CD14-positive monocyte (primary cell): ENCODE measurements at places on chromosomes 1 and 21.

- DNase-seq, result no peak
These were observed 1.2 kb upstream of the RWDD3 start for GRCh38 chr1:95232646-95233318.

- no peak for DNase-seq
These were observed 33.9 kb downstream of the FAAP20 start for GRCh38 chr1:2160451-2161300.

- DNase-seq, result no peak
These were observed 3.0 kb downstream of the TMPRSS3 start for GRCh38 chr21:42392731-42393442.

DNA sequence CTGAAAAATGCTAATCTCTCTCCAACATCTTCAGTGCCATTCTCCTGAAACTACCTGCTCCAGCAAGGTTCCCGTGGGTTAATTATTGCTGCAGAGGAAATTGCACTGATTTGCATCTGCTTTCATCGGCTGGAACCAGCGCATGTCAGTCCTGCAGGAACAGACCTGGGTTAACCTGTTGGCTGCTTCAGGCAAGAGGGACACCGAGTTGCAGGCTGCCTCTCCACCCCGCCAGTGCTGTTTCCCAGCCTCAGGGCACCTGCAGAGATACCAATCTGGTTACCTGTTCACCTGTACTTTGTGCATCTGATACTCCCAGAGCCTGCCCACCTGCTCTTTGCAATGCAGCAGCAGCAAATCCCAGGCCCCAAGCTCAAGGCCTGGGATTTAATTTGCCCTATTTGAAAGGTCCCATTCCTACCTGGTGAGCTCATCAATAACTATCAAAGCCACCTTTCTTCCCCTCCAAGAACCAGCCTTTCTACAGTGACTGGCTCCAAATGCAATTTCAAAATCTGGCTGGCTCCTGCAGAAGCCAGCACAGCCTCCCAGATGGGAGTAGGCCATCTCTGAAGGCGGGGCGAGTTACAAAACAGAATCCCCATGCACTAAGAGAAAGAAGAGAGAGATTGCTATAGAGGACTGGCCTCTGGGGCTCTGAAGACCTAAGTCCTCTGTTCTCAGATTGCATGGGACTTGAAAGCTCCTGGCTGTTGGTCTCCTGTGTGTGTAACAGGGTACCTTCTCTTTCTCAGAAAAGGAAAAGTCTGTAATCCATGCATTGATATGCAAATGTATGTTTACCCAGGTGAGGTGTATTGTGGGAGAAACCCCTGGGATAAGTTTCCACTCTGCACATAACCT lies 67.8 kb downstream of the TOMM20 start:
- DNase-seq, result no peak

- no peak for DNase-seq
These were observed 317.0 kb downstream of the BARHL2 start for GRCh38 chr1:90400131-90400530.

- DNase-seq, result no peak
These were observed 170.8 kb downstream of the ATG4C start for GRCh38 chr1:62954758-62955157.

GRCh38 chr1:35539824-35540261 lies 17.4 kb downstream of the KIAA0319L start:
- peak; percentile 38 for DNase-seq

- DNase-seq, result no peak
These were observed 43.2 kb upstream of the CD34 start for GRCh38 chr1:207954104-207954503.

GRCh38 chr1:229869240-229869639 lies 197.8 kb upstream of the GALNT2 start:
- no peak for DNase-seq

GRCh38 chr1:244200596-244200995 lies 149.5 kb downstream of the ZBTB18 start:
- no peak for DNase-seq

DNA sequence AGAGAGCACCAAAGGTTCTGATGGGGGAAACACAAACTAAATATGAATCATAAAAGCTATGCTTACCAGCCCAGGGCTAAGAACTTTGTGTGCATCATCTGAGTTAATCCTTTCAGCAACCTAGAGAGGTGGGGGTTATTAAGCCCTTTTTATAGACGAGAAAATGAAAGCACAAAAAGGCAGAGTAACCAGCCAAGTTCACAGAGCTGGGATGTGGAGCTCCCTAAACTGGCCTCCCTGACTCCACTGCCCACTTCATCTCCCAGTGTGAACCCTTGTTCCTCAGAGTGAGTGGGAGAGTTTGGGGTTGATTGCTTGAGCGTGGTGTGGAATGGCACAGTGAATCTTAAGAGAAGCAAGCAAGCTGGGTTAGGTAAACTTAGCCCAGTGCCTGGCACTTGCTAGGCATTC lies 10.8 kb upstream of the BCAR3 start:
- DNase-seq, result no peak

DNA sequence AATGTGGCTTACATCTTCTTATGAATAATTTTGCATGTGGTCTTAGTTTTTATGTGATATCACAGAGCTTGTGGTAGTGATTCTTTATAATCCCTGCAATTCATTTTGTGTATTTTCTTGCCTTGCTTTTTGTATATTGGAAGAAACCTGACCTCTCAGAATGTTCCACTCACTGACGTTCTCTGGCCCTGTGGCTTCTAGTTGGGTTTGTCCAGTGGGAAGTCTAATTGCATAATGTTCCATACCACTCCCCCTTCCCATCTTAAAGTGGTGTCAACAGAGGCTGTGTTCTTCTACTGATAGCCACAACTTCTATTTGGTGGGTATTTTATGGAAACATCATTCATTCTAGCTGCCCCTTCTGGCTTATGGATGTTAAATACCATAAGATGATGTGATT lies 225.3 kb downstream of the BACH1 start:
- no peak for DNase-seq

- DNase-seq, result peak; percentile 91
These were observed 8.5 kb downstream of the SH3BGRL3 start for GRCh38 chr1:26288311-26288941.

DNA sequence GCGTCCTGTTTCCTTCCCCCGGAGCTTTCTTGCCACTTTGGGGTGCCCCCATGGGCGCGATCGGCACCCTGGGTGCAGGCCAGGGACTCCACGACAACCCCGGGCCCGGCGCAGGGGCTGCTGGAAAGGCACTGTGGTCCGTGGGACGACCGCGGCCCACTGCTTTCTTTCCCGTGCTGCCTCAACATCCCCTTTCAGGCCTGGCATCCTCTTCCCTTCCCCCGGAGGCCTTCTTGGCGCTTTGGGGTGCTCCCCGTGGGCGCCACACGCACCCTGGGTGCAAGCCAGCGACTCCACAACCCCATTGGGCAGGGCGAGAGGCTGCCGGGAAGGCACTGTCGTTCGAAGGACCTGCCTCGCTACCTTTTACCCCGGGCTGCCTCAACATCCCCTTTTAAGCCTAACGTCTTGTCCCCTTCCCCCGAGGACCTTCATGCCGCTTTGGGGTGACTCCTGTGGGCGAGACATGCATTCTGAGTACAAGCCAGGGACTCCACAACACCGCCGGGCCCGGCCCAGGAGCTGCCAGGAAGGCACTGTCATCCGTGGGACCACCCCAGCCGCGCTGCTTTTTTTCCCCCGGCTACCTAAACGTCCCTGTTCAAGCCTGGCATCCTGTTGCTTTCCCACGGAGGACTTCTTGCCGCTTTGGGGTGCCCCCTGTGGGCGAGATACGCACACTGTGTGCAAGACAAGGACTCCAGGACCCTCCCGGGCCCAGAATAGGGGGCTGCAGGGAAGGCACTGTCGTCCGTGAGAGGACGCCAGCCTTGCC lies 137.8 kb downstream of the LIPI start:
- DNase-seq, result no peak

DNA sequence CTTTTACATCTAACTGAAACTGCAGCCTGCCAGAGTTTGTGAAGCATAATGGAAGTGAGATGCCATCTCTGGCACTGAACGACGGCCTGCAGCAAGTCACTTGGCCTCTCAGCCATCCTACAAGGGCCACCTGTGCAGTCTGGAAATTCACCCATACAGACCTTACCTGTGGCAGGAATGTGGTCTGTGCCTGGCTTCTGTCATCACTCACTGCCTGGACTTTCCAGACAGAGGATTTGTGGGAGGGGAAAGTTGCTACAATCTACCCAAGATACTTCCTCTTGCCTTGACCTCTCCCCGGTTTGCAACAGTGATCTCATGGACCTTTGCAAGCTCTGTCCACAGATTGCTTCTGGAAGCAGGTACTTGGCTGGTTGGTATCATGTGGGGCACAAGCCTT lies 58.4 kb upstream of the ATP1B1 start:
- DNase-seq, result peak; percentile 17

GRCh38 chr1:31943546-31944184 lies 5.5 kb upstream of the PTP4A2 start:
- DNase-seq, result no peak

DNA sequence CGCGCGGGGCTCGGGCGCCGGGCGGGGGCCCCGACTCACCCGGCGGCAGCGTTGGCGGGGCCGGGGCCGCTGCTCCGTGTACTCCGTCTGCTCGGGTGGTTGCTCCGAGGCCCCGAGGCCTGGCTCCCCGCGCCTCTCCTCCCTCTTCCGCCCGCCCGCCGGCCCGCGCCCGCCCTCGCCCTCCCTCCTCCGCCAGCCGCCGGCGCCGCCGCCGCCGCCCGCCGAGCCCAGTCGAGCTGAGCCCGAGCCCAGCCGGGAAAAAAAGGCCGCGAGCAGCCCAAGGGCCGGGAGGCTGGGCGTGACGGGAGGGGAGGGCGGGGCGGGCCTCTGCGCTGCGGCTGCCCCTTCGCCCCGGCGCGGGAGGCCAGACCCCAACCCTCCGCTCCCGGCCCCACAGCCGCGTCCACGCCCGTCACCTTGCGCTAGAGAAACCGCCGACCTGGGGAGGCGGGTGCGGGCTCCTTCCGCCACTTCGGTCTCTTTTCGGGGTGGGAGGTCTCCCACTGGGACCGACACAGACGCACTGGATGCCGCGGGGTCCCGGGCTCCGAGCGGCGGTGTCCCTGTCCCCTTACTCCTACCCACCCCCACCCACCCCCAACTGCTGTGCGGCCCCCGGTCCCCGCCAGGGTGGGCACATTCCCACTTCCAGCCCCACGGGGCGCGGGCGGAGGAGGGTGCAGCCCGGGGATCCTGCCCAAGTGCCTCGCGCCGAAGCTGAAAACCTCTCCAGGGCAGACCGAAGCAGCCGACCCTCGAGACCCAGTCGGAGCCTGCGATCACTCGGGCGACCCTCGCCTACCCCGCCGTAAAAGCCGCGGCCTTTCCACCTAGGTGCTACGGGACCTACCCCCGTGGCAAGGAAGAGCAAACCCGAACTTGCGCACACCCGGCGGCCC lies at the start of gene CERS2:
TSS of gene CERS2 (minus strand) at position 256 of the 899 bp plus-strand sequence. CDS start 5,745 bp downstream, outside the sequence.
- peak; percentile 71 for DNase-seq

DNA sequence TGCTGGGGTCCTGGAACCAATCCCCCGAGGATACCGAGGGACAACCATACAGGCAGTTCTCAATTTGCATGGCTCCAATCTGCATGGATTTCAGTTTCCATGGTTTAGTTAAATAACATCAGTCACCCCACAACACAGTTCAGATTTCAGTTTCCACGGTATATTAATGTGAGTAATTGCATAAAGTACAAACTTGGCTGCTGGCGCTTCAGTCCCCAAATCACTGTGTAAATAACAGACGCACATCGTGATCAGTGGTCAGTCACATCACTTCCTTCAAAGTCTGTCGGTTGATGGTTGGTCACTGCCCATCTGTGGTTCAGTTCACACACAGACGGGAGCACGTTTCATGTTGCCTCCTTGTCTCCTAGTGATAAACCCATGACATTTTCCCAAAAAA lies 66.4 kb upstream of the LPGAT1 start:
- no peak for DNase-seq

DNA sequence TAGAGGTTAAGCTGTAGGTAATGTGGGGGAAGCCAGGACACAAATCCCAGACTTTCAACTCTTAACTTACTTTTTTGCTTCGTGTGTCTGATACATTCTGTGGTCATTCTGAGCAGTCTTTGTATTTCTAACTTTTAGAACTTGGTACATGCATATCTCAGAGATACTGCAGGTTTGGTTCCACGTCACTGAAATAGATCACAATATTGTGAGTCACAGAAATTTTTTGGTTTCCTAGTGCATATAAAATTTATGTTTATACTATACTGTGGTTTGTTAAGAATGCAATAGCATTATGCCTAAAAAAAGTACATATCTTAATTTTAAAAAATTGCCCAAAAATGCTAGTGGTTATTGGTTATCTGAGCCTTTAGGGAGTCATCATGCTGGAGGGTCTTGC lies 3.2 kb downstream of the URB2 start:
- DNase-seq, result no peak

GRCh38 chr21:41570791-41571355 lies 62.9 kb upstream of the TMPRSS2 start:
- DNase-seq, result no peak

DNA sequence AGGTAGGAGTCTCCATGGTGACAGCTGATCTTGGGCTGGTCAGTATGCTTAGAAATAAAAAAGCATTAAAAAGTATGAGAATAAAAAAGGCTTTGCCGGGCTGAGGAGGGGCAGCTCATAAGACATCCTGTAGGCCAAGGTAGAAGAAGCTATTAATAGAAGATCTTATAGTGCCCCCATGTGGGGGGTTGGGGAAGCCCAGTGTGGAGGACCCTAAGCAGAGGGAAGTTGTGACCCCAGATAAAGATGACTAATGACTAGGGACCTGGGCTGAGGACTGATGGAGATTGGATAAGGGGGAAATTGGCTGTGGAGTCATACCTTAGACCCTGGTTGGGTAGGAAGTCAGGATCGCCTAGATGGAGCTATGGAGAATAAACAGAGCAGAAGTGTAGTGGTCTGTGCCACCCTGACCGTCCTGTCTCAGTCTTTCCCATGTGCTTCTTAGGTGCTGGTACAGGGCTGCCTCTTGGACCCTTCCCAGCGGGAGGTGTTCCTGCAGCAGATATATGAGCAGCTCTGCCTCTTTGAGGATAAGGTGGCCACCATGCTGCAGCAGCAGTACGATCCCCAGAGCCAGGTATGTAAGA lies 25.0 kb downstream of the SZT2 start:
- peak; percentile 48 for DNase-seq

DNA sequence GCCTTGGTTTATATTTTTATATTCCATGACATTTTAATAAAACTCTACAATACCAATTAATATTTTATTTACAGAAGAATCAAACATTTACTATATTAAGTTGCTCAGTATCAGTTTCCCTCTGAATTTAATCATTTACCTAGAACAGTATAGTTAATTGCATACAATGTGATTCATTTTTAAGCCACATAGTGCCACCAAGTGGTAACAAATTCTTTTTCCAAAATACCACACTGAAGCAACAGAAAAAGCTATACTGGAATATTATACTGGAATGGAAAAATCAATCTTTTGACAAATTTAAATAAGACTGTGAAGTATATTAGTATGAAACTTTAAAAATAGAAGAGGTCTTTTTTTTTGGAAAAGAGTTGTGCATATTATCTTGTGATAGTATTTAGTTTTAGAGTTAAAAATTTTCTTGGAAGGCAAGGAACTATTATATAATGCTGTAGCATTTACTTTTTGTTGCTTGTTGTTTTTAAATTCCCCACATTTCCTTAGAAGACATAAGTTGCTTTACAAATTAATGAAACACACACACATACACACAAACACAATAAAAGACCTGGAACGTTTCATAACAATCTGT lies 57.3 kb downstream of the ZNF644 start:
- no peak for DNase-seq

- no peak for DNase-seq
These were observed 36.3 kb downstream of the PRDM16 start for GRCh38 chr1:3105167-3105863.
